Regular cardiac myocyte (primary cell): ENCODE measurements at places on chromosomes 5 and 9. TPM values are rescaled to one million over a fixed set of nuclear protein-coding genes. Genes with fewer than 3 reads are reported as not detected.

The STXBP1 gene
- 19.6 and 23.4 TPM in 2 replicates for total RNA-seq

The BARX1 gene
- under 0.01 TPM in 1 of 2 replicates, not detected in the other for total RNA-seq

The PDE6A gene
- total RNA-seq = not detected in 2 replicates

The ZDHHC11B gene
- under 0.01 TPM in 1 of 2 replicates, not detected in the other for total RNA-seq

The PHPT1 gene
- 96.0 and 110 TPM in 2 replicates for total RNA-seq

The ENTPD2 gene
- total RNA-seq = not detected in 2 replicates

The RABEPK gene
- total RNA-seq = 23.4 and 52.1 TPM in 2 replicates

The NPM1 gene
- total RNA-seq = 1,405 and 1,642 TPM in 2 replicates

The TMEM232 gene
- total RNA-seq = 1.3 and 4.8 TPM in 2 replicates

The CEL gene
- under 0.01 and 0.28 TPM in 2 replicates for total RNA-seq

The NTNG2 gene
- total RNA-seq = 0.96 and 2.8 TPM in 2 replicates

The FGF1 gene
- 9.6 and 10.5 TPM in 2 replicates for total RNA-seq

The COL23A1 gene
- total RNA-seq = under 0.01 and 0.28 TPM in 2 replicates

The VLDLR gene
- 7.5 and 30.4 TPM in 2 replicates for total RNA-seq

The SLC1A1 gene
- total RNA-seq = 117 and 148 TPM in 2 replicates

The MIGA2 gene
- 23.6 and 27.3 TPM in 2 replicates for total RNA-seq

The ZNF622 gene
- total RNA-seq = 64.3 and 67.1 TPM in 2 replicates

The ABO gene
- total RNA-seq = not detected in 2 replicates

The FOXD4L5 gene
- under 0.01 and 0.19 TPM in 2 replicates for total RNA-seq

The SMC2 gene
- total RNA-seq = 22.8 and 42.0 TPM in 2 replicates

The CCDC152 gene
- total RNA-seq = 1.1 and 2.9 TPM in 2 replicates

The ANKRD18A gene
- under 0.01 TPM in 1 of 2 replicates, not detected in the other for total RNA-seq

The ENC1 gene
- 146 and 219 TPM in 2 replicates for total RNA-seq

The HRCT1 gene
- 0.28 and 0.58 TPM in 2 replicates for total RNA-seq

The FGD3 gene
- total RNA-seq = not detected in 2 replicates

The SOWAHA gene
- total RNA-seq = under 0.01 TPM in 1 of 2 replicates, not detected in the other

The DDX4 gene
- 0.28 TPM in 1 of 2 replicates, not detected in the other for total RNA-seq

The GMCL2 gene
- not detected in 2 replicates for total RNA-seq

The ATP6V0E1 gene
- total RNA-seq = 248 and 351 TPM in 2 replicates

The ABLIM3 gene
- 22.8 and 26.5 TPM in 2 replicates for total RNA-seq

The TAS2R1 gene
- total RNA-seq = 0.28 TPM in 1 of 2 replicates, not detected in the other
